ENCODE measurements at places on chromosomes 5 and 9.
A peak's percentile ranks its signal among the peaks of the same experiment; 100 is the strongest.

DNA sequence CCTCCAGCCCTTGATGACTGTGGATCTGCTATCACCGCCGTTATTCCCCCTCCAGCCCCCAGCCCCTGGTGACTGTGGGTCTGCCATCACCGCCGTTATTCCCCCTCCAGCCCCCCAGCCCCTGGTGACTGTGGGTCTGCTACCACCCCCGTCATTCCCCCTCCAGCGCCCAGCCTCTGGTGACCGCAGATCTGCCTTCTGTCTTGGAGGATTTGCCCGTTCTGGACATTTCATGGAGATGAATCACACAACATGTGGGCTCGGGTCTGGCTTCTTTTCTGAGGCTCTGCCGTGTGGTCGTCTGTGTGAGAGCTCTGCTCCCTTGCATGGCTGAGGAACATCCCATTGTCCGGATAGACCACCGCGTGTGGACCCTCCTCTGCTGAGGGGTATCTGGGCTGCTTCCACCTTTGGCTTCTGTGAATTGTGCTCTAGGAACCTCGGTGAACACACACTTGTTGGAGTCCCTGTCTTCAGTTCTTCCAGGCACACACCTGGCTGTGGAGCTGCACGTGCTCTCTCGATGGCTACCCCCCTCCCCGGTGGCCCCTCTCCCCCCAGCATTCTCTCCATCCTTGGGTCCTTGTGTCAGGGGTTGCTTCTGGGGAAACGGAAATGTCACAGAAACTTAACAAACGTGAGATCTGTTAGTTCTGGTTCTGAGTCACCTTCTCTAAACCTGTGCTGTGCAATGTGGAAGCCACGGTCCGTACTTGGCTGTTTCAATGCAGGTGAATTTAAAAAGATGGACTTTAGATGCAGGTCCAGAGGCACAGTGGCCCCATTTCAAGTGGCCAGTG lies 105.3 kb upstream of the COL5A1 start:
- DNase-seq = peak; percentile 65

DNA sequence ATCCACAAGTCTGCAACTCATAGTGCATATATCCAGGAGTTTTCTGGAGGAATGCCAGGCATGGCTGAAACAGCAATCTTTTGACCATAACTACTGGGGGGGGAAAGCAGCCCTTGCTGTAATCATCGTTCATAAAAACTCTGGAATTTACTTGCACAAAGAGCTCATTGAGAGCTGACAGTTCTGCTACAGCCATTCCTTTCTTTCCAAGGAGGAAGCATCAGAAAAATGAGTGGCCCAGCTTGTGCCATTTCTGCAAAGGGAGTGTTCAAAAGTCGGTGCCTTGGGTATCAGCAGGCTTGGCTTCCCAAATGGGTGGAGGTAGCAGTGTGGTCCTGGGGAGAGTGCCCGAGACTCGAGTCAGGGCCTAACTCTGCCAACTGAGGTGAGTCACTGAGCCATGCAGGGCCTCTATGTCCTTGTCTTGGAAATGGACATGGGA lies 101.5 kb downstream of the GCNT1 start:
- DNase-seq = no peak

DNA sequence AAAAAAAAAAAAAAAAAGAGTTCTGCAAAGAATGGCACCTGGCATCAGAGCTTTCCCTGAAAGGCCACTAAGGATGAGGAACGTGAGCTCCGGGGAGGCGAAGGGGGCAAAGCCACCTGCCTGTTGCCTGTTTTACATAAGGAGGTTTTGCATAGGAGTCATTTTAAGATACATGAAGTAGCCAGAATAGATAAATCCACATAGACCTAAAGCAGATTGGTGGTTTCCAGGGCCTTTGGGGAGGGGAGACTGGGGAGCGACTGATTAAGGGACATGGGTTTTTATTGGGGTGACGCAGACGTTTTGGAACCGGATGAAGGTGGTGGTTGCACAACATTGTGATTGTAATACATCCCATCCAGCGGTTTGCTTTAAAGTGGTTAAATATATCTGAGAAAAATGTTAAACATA lies 7.1 kb downstream of the NEK6 start:
- no peak for DNase-seq

DNA sequence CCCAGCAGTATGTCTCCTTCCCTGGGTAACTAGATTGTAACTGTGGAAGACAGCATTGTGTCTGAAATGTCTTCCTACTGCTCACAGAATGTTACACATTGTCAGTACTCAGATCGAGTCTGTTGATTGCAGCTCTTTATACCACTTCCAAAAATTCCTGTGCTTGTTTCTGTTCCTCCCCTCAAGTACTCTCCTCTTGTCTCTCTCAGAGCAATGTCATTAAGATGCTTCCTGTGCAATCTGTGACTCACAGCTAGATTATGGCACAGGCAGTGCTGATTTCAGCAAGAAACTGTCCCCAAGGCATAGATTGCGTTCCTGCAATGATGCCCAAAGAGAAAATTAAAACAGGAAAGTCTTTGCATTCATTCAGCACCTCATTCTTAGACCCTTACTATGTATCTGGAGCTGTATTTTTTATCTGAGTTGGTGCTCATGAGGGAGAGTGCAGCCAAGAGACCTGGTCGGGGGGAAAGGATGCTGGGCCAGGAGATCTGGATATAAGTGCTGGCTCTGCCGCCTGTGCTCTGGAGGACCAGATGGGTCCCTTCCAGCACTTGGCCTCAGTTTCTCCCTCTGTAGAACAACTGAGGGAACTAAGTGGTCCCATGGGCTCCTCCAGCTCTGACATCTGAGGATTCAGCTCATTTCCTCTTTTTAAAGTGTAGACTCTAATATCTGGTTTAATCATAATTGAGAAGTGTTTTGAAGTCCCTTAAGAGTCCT lies 40.8 kb upstream of the GNPDA1 start:
- no peak for DNase-seq

DNA sequence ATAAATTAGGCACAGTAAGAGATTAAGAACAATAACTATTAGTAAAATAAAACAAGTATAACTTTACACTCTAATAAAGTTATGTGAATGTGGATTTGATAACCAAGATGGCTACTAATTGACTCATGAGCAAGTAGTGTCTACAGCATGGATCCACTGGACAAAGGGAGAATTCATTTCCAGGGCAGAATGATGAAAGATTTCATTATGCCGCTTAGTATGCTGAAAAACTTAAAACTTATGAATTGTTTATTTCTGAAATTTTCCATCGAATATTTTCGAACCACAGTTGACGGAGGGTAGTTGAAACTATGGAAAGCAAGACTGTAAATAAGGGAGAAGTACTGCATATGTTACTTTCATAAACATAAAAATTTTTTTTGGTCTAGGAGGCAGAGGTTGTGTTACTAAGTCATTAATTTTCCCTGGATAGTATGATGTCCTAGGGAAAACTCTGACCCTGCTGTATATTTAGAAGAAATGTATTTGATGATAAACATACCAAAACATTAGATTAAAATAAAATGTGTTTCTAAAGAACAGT lies 24.9 kb upstream of the TARS1 start:
- no peak for DNase-seq

DNA sequence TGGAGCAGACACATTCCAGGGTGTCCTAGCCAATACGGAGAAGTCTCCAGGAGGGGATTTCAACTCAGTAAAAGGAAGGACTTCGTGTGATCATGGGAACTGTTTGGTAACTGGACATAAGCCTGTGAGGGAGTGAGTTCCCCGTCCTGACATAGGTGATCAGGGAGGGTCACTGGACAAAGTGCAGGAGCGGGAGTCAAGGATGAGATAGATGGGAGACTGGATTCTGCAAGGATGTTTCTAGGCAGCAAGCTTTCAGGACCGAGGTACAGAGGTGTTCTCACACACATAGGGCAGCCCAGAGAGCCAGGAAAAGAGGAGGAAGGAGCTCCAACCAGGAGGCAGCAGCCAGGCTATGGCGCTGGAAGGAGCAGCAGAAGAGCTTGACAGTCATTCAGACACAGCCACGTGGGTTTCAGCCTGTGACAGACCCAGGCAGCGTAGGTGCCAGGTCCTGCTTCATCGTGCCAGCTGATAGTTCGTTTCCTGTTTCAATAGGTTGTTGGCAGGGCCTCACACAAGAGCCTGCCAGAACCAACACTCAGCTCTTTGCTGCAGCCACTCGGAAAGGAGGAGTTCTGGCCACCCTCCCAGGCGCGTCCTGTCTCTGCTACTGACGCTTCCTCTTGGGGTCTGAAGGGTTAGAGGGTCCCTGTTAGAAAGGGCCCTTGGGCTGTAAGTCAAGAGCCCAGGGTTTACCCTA lies 84.1 kb downstream of the AMBP start:
- no peak for DNase-seq

GRCh38 chr5:40578501-40579451 lies 100.9 kb upstream of the PTGER4 start:
- DNase-seq = no peak

GRCh38 chr5:118894709-118895108 lies 93.6 kb downstream of the DTWD2 start:
- DNase-seq = no peak

- no peak for DNase-seq
Measured at GRCh38 chr5:57175551-57176309, 1.9 kb downstream of the GPBP1 start.

- no peak for DNase-seq
Measured at GRCh38 chr9:10806868-10807267, 194.1 kb upstream of the PTPRD start.

DNA sequence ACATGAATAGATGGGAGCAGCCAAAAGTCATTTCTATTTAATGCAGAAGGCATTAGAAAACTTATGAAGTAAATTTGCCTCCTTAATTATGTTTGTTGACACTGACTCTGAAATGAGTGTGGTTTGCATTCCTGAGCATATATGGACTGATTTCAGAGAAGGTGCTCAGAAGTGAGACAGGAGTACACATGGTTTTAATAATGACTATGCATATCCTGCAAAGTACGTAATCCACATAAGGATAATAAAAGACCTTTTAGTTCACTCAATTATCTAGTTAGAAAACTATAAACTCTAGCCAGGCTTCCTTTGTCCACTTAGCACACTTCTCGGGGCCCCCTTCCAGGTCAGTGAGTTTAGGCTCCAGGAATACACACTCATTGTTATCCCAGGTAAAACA lies 75.7 kb upstream of the SNX2 start:
- DNase-seq = peak; percentile 37

GRCh38 chr5:141843156-141843927 lies 34.9 kb downstream of the PCDH1 start:
- no peak for DNase-seq

GRCh38 chr5:167652690-167653089 lies 638.8 kb upstream of the WWC1 start:
- no peak for DNase-seq

DNA sequence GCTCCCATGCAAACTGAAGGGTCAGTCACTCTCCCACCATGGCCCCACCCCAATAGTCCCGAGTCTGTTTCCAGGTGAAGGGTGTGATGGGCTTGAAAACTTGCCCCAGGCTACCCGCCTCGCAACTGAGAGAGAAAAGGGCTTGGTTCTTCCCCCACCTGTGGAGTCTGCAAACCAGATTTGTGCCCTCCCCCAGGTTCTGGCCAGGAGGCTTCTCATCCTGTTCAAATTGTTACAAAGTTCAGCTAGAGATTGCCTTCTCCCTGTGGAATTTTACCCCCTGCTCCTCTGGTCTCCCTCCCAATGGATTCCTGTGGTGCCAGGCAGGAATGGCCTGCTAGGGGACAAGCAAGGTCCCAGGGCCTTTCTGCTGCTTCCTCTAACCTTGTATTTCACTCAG lies 93.1 kb upstream of the ACO1 start:
- DNase-seq = no peak

GRCh38 chr9:92507005-92507404 lies 24.7 kb upstream of the ASPN start:
- no peak for DNase-seq

GRCh38 chr5:110817459-110817858 lies 78.7 kb downstream of the SLC25A46 start:
- no peak for DNase-seq

- DNase-seq = no peak
Measured at GRCh38 chr9:75228893-75229292, 140.6 kb downstream of the OSTF1 start.

DNA sequence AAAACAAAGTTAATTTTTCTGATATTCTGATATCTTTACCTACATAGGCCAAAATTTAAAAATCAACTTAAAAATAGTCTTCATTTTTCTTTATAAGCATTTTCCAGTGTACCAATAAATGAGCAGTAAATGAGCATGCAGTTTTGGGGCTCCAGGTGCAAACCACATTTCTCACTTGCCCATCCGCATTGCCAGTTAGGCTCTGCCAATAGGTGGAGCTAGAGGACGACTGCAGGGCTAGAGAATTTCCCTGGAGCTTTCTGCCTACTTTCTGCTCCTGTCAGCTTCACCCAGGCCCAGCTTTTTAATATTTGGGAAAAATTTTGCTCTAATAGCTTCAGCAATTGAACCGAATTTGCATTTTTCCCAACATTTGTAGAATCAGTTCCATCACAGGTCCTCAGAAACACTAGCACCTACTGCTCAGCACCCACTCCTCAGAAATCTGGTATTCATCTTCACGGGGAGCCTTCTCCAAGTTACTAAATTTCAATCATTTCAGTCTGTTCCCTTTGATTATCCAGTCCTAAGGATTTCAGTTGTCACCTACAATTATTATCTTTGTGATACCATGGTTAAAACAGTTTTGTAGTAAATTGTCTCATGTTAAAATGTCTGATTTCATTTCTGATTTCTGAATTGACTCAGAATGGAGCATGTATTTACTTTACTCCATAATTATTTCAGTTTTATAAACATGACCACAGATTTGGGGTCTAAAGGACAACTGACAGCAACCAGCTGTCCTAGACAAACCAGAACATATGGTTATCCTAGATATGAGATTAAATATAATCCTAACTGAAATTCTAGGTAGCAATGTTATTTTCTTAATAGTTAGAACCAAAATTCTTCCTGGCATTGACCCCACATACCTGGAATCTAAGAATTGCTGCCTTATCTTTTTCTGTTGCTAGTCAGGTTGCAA lies 104.6 kb upstream of the FAM174A start:
- DNase-seq = peak; percentile 12

- DNase-seq = no peak
Measured at GRCh38 chr5:9251379-9251980, 294.4 kb downstream of the SEMA5A start.

All from HFF-Myc (cell line).